ENCODE measurements at places on chromosomes 5 and 9. TPM values are rescaled to one million over a fixed set of nuclear protein-coding genes. Genes with fewer than 3 reads are reported as not detected.

DNA sequence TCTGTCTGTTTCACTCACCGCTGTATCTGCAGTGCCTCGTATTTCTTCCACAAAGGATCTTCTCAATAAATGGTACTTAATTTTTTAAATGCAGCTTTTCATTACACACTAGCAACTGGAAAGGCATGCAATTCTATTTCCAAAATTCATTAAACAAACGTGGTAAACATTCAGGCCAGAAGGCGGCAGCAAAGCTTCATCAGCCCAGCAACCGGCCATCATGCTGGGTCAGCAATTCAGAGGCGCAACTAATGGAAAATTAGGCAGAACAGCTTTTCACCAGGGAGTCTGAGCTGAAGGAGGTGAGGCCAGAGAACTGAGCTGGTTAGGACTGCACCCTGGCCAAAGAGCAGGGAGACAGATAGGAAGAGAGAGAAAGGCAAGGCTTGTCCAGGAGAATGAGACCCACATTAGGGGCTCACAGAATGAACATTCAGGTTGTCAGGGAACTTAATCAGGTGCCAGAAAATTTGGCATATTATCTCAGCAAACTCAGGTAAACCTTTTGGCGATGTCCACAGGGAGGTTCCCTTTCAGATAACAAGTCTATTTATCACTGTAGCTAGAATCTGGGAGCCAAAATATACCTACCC lies 17.7 kb upstream of the RNF180 start:
- no peak for DNase-seq
- no peaks in the 10 kb centered on the region for H3K4me1 ChIP-seq
- no peak overlapping the region for H3K27ac ChIP-seq
- H3K4me3 ChIP-seq, result no peak overlapping the region

GRCh38 chr5:168879331-168879730 lies 300.2 kb upstream of the PANK3 start:
- DNase-seq, result no peak
- no peaks in the 10 kb centered on the region for H3K36me3 ChIP-seq
- H3K4me1 ChIP-seq, result no peaks in the 10 kb centered on the region
- H3K27me3 ChIP-seq, result no peaks in the 10 kb centered on the region
- no peak overlapping the region for H3K4me3 ChIP-seq

GRCh38 chr5:6875376-6875775 lies 162.1 kb downstream of the TENT4A start:
- no peak overlapping the region for H3K27ac ChIP-seq
- H3K27me3 ChIP-seq, result no peaks in the 10 kb centered on the region
- H3K4me3 ChIP-seq, result no peak overlapping the region
- no peaks in the 10 kb centered on the region for H3K4me1 ChIP-seq

- no peak overlapping the region for H3K4me3 ChIP-seq
- H3K36me3 ChIP-seq, result no peaks in the 10 kb centered on the region
- no peaks in the 10 kb centered on the region for H3K4me1 ChIP-seq
- H3K27me3 ChIP-seq, result no peaks in the 10 kb centered on the region
- no peak for DNase-seq
Observed at GRCh38 chr5:103808464-103809106, 246.0 kb upstream of the NUDT12 start.

DNA sequence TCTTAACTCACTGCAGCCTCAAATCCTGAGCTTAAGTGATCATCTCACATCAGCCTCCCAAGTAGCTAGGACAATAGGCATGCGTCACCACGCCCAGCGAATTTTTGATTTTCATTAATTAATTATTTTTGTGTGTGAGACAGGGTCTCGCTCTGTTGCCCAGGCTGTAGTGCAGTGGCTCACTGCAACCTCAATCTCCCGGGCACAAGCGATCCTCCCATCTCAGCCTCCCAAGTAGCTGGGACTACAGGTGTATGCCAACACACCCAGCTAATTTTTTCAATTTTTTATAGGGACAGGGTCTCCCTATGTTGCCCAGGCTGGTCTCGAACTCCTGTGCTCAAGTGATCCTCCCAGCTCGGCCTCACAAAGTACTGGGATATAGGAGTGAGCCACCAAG lies 41.4 kb downstream of the UBAP1 start:
- peaks cover 41% of the 10 kb centered on the region for H3K36me3 ChIP-seq
- H3K27me3 ChIP-seq, result no peaks in the 10 kb centered on the region
- DNase-seq, result no peak

GRCh38 chr5:98109561-98110006 lies 663.9 kb upstream of the RGMB start:
- no peaks in the 10 kb centered on the region for H3K36me3 ChIP-seq
- H3K4me3 ChIP-seq, result no peak overlapping the region
- DNase-seq, result no peak
- no peaks in the 10 kb centered on the region for H3K4me1 ChIP-seq
- no peak overlapping the region for H3K27ac ChIP-seq

- H3K27me3 ChIP-seq, result peaks cover 21% of the 10 kb centered on the region
- peak overlapping the region; percentile 76 for H3K4me3 ChIP-seq
- H3K36me3 ChIP-seq, result no peaks in the 10 kb centered on the region
Observed at GRCh38 chr5:138466900-138467710, 1.8 kb downstream of the EGR1 start.

- H3K4me3 ChIP-seq, result no peak overlapping the region
- no peaks in the 10 kb centered on the region for H3K36me3 ChIP-seq
- H3K4me1 ChIP-seq, result no peaks in the 10 kb centered on the region
- no peak overlapping the region for H3K27ac ChIP-seq
- no peak for DNase-seq
Observed at GRCh38 chr9:14926941-14927624, 16.9 kb upstream of the FREM1 start.

GRCh38 chr5:145787001-145787400 lies 48.1 kb downstream of the PRELID2 start:
- no peaks in the 10 kb centered on the region for H3K36me3 ChIP-seq
- no peaks in the 10 kb centered on the region for H3K27me3 ChIP-seq
- DNase-seq, result no peak
- no peaks in the 10 kb centered on the region for H3K4me1 ChIP-seq
- H3K4me3 ChIP-seq, result no peak overlapping the region
- H3K27ac ChIP-seq, result no peak overlapping the region

Gene ANP32B
- 40.7 TPM for polyA plus RNA-seq

Gene FOXD4L6
- not detected for polyA plus RNA-seq

All from CD14-positive monocyte (primary cell).